ENCODE measurements at places on chromosomes 16 and 17. TPM values are rescaled to one million over a fixed set of nuclear protein-coding genes. Genes with fewer than 3 reads are reported as not detected.

DNA sequence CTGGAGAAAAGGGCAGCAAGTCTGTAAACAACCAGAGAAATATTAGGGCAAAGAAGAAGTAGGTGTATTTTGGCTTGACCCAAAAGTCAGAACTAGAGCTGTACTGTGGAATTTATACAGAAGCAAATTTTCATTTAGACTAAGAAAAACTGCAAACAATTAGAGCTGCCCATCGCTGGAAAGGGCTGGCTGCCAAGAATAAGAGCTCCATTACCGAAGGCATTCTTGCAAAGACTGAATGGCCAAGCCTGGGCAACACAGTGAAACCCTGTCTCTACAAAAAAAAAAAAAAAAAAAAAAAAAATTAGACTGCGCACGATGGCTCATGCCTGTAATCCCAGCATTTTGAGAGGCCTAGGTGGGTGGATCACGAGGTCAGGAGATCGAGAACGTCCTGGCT lies 53.9 kb upstream of the TMC5 start:
- DNase-seq = no peak

DNA sequence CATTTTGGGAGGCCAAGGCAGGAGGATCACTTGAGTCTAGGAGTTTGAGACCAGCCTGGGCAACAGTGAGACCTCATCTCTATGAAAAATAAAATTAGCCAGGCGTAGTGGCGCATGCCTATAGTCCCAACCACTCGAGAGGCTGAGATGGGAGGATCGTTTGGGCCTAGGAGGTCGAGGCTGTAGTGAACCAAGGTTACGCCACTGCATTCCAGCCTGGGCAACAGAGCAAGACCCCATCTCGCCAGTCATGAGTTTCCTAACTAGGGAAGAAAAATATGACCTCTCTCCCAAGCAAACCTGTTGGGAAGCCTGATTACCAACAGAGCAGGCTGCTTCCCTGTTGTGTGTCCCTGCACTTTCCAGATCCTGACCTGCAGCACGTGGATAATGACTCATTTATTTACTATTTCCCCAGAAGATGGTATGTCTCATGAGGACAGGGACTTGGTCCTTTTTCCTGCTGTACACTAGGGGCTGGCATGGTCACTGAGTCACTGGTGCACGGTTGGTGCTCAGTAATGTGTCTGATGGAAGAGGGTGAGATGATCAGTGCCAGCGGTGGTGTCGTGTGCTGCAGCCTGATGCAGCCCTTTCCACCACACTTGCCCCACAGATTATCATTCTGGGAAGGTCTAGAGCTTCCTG lies 30.8 kb downstream of the NMT1 start:
- no peak for DNase-seq

DNA sequence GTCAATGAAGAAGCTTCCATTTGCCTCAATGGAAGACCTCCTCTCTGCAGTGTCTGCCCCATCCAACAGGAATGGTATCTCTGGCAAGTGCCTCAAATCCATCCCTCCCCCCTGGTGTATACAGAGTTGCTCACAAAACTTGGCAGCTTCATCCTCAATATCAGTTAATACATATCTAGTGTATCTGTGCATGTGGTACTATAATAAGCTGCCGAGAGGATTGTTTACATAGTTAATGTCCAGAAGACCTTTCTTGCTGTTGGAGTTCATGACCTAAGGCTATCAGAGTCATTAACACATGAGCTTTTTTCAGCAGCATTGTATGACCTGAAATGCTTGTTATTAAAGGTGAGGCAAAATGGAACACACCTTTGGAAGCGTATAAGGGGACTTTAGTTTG lies 14.0 kb upstream of the RASL10B start:
- DNase-seq = no peak

- DNase-seq = no peak
Measured at GRCh38 chr16:8075271-8075670, 515.0 kb downstream of the TMEM114 start.

GRCh38 chr16:86198206-86199118 lies 299.5 kb downstream of the IRF8 start:
- no peak for DNase-seq

DNA sequence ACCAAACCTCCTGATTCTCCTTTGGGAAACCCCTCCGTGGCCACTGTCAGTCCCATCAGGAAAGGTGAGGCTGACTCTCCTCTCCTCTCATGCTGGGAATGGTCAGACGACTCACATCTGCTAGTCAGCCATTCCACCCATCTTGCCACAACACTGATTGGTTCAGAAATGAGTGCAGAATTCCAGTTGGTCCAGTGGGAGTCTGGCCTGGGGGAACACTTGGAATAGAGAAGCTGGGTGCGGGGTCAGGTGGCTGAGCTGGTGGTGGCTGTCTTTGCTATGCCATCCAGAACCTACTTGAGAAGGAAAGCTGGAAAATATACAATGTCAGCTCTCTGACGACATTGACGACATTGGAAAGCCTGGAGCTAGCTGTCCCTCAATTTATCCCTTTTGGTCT lies 23.6 kb upstream of the PLLP start:
- no peak for DNase-seq

DNA sequence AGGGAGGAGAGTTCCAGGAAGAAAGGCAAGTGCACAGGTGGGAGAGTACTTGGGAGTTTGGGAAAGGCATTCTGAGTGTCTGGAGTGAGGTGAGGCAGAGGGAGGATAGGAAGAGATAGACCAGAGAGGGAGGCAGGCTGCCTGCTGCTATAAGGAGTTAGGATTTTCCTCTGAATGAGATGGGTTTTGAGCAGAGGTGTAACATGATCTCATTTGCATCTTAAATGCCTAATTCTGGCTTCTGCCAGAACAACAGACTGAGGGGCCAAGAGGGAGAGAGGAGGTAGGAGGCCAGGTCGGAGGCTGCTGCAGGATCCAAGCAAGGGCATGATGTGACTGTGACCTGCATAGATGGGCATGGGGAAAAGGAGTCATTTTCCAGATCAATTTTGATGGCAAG lies 31.5 kb upstream of the IRX6 start:
- no peak for DNase-seq

DNA sequence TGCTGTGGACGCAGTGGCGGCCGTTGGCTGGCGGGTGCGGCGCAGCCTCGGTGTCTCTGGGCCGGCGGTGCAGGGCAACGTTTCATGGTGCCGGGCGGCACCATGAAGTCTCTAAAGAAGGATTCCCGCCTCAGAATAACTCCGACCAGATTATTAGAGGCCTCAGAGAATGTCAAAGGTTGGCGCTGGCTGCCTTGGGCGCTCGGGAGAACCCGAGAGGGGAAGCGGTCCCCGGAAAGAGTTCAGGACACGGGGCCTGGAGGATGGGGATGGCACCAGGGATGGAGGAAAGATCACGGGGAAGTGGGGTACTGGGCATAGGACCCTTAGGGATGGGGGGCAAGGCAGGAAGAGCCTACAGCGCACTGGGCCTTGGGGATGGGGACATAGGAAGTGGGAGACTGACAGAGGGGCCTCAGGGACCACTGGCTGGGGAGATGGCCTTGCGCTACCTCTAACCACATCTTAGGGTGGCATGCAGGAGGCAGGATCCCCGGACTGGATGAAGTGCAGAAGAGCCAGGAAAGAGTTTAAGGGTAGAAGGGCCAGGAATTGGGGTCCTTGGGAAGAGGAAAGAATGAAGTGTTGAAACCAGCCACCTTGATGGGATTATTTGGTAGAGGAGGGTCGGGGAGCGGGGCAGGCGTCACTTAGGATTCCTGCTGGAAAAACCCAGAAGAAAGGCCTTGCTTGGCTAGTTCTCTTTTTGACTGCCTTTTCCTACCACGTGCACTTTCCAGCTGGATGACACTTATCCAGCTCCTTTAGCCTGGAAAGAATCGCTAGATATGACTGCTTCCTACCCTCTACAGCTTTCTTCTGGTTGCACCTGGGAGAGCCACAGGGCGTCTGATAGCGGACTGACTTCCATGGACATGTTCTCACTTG lies 578 bp downstream of the MYCBPAP start:
- DNase-seq = no peak

DNA sequence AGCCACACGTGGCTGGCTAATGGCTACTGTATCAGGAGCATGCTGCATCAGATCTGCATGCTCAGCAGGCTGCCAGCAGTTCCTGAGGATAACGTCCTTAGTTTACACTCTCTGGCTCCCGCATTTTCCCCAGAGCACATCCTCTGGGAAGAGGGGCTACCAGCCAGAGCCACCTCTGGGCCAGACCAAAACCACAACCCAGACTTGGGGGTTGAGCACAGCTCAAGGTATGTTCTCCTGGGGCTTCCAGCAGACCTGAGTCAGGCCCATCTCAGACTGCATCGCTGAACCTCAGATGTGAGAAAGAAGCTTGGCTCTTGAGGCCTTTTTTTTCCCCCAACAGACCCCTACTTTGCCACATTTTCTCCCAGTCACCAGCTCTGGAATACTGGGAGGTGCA lies 23.7 kb upstream of the WSCD1 start:
- DNase-seq = no peak

DNA sequence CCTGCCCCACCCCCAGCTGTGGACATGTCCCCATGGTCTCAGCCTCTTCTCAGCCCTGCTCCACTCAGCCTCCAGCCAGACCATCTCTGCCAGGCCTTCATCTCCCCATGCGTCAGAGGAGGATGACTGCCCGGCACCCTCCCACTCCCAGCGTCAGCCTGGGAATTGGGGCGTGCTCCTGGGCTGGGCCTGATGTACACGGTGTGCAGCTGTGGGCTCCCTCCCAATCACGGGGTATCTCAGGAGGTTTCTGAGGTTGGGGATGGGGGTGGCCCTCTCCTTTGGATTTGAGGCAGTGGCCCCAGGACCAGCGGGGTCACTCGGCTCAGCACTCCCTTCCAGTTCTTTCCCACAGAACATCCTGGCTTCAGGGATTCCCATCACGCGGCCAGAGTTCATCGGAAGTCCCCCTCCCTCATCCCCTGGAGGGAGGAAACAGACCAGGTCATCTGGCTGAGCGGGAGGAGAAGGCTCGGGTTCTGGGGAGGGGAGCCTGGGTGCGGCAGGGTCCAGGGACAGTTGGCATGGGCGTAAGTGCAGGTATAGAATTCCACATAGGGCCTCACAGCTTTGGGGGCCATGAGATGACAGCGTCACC lies 36.9 kb downstream of the SOCS3 start:
- DNase-seq = no peak

Gene TMEM235
- total RNA-seq = not detected

Gene NLRC5
- 15.7 TPM for total RNA-seq

Gene TBC1D3C
- 1.2 TPM for total RNA-seq

Data from myocyte (in vitro differentiated cells).